MM.1S (cell line): ENCODE measurements at places on chromosomes 4 and X.

DNA sequence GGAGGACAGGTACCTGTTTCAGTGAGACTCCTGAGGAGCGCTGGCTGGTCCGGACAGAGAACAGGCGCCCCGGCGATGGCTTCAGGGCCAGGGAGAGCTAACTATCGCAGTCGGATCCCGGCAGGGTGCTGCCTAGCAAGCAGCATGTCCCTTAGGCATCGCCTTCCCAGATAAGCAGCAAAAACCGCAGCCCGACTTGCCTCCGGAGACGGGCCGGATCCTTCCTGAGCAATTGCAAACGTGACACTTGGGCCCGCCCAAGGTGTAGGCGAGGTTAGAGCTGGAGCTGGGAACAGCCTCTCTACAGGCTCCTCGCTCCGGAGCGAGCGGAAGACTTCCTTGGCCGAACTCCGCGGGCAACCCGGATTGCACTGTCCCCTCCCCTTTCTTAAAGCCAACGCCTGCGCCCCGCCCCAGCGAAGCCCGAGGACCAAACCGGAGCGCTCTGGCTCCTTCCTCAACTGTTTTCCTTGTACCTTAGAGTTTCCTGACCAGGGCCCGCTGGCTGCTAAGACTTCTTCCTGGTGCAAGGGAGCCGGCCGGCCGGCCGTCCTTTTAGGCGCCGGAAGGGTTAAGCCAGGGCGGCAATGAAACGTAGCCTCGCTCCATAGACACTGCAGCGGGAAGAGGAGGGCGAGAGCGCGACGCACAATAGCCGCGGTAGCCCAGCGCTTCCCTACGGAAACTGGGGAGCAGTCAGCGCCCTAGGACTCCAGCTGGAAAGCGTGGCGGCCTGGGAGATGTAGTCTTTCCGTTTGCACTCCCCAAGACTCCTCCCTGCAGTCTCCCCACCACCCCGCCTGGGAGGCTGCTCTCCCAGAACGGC lies at the start of gene OPHN1:
Gene OPHN1, minus strand, starts transcription at position 341 of the 826 bp plus-strand sequence. CDS start 475 bp downstream, outside the sequence.
- DNase-seq = no peak

GRCh38 chrX:97563531-97564133 lies 679.9 kb downstream of the RPA4 start:
- DNase-seq = peak; percentile 92

GRCh38 chr4:151702256-151702655 lies 58.6 kb downstream of the GATB start:
- no peak for DNase-seq

GRCh38 chr4:138693526-138693925 lies 322.1 kb upstream of the NOCT start:
- DNase-seq = no peak

- DNase-seq = no peak
Measured at GRCh38 chrX:17368002-17368401, 7.0 kb upstream of the NHS start.

DNA sequence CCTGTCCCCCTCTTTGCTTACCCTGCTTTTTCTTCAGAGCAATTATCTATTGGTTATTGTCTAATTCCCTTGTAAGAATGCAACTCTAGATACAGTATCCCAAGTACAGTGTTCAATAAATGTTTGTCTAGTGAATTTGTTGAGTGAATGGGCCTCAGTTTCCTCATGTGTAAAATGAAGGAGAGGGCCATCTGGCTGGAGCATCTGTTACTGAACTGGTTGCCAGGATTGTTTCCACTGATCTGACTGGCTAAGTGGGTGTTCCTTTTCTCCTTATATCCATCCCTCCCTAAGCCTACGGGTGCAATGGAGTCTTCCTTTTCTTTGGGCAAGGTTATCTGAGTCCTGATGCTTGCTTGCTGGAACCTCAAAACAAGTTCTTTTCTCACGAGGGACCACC lies 185.2 kb upstream of the RPS6KA3 start:
- DNase-seq = no peak

DNA sequence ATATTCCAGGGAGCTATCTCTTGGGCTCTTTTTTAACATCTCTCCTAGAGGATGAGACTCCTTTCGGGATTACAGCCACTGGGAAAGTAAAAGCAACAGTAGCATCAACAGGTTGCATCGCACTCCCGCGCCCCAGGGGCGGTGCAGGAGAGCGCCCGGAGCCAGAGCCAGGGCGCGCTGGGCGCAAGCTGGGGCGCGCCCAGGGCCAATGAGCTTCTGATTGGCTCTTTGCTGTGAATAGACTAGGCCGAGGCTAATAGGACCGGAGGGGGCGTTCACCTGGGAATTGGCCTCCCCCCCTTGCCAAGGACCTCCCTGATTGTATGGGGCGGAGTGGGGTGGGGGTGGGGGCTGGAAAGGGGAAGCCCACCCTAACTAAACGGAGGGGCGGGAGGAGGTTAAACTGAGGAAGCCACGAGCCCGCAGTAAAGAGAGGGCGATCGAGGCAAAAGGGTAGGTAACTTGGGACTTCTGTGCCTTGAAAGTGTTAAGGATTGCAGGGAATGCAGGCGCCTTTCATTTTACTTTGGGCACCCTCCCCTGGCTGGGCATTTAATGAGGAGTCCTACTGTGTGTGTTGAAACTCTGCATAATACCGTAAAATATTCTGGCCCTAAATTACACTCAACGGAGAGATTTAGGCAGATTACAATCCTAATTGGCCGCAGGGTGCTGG lies 1.1 kb upstream of the ATOH1 start:
- no peak for DNase-seq

- peak; percentile 19 for DNase-seq
Measured at GRCh38 chr4:2837904-2838496, 5.6 kb upstream of the ADD1 start.

- no peak for DNase-seq
Measured at GRCh38 chr4:153725136-153725830, 34.5 kb downstream of the RNF175 start.

GRCh38 chrX:108833993-108834392 lies 97.6 kb upstream of the IRS4 start:
- DNase-seq = no peak

- no peak for DNase-seq
Measured at GRCh38 chr4:10491401-10491800, 34.2 kb upstream of the ZNF518B start.

DNA sequence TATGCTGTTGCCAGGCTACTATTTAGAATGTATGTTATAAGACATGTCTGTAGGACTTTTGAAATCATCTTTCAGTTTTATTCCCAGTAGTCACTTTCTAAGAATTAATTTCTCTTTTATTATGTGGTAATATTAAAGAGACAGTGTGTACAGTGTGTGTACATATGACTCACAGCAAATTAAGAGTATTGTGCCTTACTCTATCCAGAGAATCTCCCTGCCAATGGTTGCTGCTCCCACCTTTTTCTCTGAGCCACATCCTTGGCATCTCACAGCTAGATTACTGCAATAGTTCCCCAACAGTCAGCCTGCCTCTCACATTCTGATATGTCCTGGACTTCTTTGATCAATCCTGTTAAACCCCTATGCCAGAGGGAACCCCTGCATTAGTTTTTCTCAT lies 114.5 kb downstream of the ANXA5 start:
- DNase-seq = no peak

- DNase-seq = no peak
Measured at GRCh38 chr4:925771-926500, 6.2 kb downstream of the GAK start.

DNA sequence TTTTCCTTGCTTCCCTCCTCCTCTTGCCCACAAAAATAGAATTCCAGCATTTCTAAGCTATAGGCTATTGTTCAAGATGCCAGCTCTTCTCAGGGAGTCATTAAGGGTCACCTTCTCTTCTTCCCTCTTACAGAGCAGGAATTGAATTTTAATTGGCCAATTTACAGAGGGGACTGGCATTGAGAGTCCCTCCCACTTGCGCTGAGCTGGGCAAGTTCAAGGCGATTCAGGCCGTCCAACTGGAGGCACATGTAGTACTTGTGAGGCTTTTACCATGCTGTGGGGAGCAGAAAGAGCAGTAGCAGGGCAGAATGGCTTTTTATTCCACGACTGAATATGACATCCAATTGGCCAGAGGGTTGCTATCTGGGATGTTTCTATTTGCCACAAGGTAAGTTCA lies 181.9 kb downstream of the SOWAHB start:
- no peak for DNase-seq

- DNase-seq = peak; percentile 34
Measured at GRCh38 chrX:154458954-154459778, 1.1 kb downstream of the PLXNA3 start.

DNA sequence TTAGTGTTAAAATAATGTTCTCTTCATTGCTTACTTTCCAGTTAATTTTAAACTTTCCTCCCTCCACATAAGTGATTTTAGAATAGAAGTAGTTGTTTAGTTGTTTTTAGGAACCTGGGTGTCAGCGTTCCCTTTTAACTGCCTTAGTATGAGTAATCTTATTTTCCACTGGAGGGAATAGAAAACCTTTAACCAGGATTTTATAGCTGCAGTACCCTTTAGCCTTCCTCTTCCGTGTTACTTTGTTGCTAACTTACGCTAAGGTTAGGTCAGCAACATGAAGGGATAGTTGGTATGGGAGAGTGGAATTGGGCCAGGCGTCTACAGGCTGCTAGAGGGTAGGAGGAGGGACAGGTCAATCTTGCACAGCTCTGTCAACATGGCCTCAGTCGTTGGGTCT lies 31.5 kb downstream of the SMS start:
- DNase-seq = no peak

DNA sequence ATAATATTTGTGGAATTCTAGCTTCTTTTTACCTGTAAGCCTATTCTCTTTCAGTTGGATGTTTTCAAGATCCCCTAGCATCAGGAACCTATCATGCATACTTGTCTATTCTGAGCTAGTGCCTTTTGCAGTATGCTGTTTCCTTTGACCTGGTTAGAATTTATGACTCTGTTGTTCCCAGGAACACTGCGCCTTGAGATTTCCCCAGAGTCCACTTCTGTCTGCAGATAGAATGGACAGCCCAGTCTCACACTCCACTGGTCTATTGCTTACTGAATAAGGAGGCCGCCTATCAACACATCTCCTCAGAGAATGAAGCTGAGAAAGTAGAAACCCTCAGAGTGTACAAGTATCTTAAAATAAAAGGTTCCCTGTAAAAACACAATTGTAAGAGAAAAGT lies 465.1 kb upstream of the GALNTL6 start:
- no peak for DNase-seq

DNA sequence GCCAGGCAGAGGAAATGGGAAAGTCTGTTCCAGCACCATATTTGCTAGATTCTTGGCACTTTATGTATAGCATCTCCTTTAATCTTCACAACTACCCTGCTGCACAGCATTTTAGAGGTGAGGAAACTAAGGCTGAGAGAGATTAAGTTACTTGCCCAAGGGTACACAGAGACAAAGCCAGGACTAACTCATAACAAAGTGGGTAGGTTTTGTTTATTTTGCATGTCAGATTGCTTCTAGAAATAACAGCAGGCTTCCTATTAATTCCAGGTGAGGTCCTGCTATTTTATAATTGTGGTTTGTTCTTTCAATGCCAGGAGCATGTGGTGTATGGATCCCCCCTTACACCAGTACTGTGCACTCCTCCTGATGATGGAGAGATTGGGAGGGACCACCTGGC lies 15.0 kb downstream of the TCEANC start:
- DNase-seq = no peak

DNA sequence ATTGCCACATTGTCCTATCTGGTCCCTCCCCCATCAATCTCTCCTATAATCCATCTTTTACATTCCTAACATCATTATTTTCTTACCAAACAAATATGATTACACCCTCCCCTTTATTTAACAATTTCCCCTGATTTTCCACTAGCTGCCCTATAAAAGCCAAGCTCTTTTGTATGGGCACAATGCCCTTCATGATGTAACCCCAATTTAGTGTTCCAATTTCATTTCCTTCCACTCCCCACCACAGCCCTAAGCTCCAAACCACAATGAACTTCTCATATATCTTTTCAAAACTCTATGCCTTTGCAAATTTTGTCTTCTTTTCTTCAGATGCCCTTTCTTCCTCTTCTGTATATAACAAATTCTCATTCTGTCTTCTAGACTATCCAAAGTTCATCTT lies 39.5 kb upstream of the PTPN13 start:
- no peak for DNase-seq

DNA sequence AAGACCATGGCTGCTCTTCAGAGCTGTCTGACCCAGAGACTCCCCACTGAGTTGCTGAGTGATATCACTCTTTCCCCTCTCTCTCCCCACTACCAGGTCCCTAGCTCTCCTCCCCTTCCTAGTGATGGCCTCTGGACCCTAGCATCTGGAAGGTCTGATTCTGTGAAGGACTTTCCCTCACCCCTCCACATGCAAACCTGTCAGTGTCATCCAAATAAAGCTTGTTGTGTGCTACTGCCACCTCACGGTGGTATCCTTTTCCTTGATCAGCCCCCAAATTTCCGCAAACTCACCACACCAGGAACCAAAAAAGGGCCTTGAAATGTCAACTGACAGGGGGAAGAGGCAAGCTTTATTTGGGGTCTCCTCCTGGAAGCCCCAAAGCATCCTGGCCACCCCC lies 500.2 kb downstream of the IDS start:
- DNase-seq = no peak

GRCh38 chr4:147913137-147913536 lies 181.2 kb downstream of the ARHGAP10 start:
- DNase-seq = no peak

- no peak for DNase-seq
Measured at GRCh38 chrX:82775426-82775825, 732.7 kb upstream of the POU3F4 start.

DNA sequence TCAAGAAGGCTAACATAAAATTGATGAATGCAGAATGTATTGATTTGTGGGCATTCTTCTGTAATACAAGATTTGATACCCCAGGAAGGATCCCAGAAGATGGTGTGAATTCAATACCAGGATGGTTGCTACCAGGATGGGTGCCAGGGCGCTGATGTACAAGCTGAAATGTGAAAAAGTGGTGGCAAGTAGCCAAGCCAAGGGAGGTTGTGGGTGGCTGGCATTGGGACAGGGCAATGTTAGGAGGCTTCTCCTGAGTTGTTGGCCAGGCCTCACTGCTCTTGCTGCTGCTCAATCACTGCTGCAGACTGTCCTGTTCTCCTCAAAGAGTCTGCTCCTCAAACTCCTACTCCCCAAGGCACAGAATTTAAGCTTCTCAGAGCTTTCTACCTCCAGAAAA lies 77.1 kb downstream of the RBM46 start:
- no peak for DNase-seq

DNA sequence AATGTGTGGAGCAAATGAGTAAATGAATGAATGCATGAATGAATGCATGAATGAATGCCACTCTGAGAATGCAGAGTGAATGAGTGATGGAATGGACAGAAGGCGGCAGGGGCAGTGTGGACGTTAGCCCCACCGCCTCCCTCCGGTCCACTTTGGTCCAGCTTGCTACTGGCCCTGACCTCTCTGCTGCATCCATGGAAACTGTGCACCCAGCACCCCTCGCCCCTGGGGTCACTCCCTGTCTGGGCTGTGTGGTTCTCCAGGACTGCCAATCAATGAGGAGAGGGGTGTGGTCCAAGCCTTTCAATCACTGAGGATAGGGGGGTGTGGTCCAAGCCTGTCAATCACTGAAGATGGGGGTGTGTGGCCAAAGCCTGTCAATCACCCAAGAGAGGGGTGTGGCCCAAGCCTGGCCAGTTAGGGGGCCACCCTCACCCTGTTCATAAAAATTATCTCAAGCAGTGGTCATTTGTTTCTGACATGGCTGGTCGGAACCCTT lies 39.2 kb upstream of the ASMTL start:
- DNase-seq = peak; percentile 50

- DNase-seq = no peak
Measured at GRCh38 chr4:138097912-138098600, 144.1 kb downstream of the SLC7A11 start.
